ENCODE measurements at places on chromosomes 5 and 9.

DNA sequence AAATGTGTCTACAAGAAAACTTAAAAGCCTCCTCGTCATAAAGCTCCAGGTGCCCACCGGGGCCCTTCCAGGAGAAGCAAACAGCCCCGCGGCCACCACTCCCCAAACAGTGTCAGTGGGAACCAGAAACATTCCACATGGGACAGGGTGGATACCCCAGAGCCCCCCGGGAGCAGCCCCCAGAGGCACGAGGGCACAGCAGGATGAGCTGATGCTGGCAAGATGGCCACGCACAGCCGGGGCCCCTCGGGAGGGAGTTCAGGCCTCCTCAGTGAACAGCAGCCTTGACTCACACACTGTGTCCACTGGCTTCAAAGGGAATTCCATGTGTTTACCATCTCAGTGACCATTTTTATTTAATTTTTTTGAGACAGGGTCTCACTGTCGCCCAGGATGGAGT is 10.5 kb downstream of the EXD3 start:
- no peak for DNase-seq

GRCh38 chr5:74372051-74372450 is 268.5 kb downstream of the ENC1 start:
- DNase-seq, result no peak

GRCh38 chr5:116343961-116344360 is 230.7 kb downstream of the SEMA6A start:
- DNase-seq, result no peak

DNA sequence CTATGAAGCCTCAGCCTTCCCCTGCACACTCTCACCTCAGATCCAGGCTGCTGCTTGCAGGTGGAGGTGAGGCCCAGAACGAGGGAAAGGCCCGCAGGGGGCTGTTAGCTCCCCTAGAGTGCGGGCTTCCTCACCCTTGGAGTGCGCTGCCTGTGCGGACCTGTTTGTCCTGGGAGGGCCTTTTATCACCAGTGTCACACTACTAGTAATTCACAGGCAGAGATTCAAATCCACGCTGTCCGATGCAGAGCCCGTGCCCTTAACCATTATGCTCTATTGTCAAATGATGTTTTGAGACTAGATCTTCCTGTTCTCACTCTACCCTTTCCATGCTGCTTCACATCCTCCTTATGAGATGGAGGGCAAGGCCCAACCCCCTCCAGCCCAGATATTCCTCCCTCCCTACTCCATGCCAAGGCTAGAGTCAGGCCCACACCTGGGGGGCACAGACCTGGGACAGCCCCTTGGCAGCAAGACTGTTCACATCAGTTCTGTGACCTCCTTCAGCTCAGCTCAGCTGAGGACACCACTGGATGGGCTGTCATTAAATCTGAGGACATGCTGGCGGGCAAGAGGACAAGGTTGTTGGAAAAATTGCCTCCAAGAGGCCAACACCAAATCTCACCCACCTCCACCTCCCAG is 112.8 kb upstream of the SPOCK1 start:
- no peak for DNase-seq

- DNase-seq, result no peak
Measured at GRCh38 chr9:9914174-9914573, 698.6 kb downstream of the PTPRD start.

GRCh38 chr9:23326597-23326996 is 499.4 kb downstream of the ELAVL2 start:
- DNase-seq, result no peak

- DNase-seq, result no peak
Measured at GRCh38 chr5:19140276-19140675, 847.7 kb downstream of the CDH18 start.
